ENCODE measurements at places on chromosomes 2 and 18.
A peak's percentile ranks its signal among the peaks of the same experiment; 100 is the strongest.

GRCh38 chr2:197647961-197648690, 27.3 kb downstream of the RFTN2 start:
- DNase-seq = no peak

DNA sequence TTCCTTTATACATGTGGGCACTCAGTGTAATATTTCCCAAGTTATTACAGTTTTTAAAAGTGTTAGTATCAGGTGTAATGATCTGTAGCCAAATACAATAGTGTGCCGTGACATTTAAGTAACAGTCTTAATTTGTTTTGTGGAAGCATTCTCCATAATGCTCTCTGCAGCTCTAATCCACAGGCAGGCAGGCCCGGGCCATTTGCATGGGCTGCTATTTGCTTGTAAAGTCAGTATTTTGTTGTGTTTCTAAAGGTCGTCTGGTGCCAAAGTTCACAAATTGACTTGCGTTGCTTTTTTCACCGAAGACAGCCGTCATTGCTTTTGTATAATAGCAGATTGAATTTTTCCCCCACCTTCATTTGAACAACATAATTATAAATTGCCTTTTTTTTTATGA, 153.0 kb downstream of the GBX2 start:
- no peak for DNase-seq

DNA sequence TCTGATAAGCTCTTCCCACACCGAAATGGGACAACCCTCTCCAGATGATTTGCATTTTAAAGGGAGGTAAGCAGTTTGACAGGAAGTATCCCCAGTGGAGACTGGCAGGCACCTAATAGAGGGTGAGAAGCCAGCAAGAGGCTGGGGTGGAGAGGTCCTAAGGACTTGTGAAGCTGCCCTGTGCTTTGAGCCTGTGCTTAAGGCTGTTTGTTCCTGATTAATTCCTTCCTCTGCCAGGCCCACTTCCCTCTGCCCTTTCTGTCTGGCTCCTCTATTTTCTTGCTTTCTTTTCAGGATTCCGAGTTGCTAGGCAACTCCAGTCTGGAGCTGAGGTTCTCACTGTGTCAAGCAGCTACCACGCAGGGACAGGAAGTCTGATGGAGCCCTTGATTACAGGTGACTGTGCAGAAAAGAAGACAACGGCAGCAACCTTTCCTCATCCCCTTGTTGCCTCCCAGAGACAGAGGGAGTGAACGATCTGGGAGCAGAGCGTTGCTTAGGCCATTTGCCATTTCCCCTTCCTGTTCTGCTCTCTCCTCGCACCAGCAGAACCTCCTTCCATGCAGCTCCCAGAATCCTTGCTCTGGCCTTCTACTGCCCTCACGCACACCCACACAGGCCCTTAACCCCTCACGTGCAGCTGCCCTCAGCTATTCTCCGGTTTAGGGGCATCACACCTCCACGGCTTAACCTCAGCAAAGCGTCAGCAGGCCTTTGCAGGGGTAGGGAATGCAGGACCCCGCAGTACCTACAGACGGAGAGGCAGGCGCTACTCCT, 103.6 kb upstream of the CELF4 start:
- no peak for DNase-seq

DNA sequence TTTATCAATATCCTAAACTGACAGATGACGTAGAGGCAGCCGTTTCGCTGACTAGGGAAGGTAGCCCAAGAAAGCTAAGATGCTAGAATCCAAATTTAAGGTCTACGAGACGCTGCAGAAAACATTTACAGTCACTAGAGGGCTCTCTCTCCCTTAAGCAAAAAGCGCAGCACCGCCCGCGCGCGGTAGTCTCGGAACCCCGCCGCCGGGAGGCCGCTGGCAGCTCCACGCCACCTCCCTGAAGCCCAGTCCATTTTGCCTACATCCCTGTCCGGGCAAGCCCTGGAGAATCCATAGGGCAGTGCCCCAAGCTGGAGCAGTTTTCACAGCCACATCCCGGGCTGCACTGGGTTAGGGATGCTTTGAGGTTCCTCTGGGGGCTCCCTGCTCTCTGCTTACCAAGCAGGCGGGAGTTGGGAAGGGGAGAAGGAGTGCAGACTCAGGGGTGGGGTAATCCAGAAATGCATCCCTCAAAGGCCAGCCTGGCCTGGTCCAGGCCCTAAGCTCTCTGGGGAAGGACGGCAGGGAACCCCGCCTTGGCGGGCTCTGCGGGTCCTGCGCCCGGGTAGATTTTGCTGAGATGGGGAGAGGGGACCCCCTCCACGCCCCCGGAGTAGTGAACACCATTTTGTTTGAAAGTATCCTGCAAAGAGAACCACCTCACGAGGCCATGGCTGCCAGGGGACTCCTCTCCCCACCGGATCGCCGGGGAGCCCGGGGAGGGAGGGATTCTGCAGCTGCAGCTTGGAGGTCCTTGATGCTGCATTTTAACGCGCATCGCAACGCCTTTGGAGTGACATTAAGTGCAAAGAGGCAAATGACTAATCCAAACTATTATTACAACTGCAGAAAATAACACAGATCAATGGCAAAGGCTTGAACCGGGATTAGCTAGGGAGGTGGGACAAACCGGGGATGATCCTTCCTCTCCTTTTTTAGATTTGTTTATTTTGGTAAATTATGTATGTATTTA, 1.3 kb upstream of the DPYSL5 start:
- peak; percentile 79 for DNase-seq

- no peak for DNase-seq
Observed at GRCh38 chr2:128467321-128467969, 148.8 kb upstream of the HS6ST1 start.

DNA sequence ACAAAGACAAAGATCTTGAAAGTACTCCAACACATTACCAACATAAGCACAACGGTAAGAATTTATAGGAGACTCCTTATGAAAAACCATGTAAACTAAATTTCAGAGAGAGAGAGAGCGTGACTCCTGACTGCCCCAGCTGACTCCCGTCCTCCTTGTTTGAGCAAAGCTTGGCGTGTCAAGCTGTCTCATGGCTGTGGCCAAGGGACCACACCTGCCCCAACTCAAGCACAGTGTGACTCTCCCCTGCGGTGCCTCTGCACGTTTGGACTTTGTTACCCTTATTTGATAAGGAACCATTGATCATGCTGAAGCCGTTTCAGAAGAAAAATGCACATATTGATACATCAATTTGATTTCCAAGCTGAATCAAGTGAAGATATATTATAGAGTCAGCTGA, 124.8 kb downstream of the COL6A3 start:
- DNase-seq = no peak

- DNase-seq = no peak
Observed at GRCh38 chr2:168913495-168913894, 12.4 kb downstream of the G6PC2 start.

GRCh38 chr2:236674238-236674637, 104.6 kb downstream of the ACKR3 start:
- no peak for DNase-seq

DNA sequence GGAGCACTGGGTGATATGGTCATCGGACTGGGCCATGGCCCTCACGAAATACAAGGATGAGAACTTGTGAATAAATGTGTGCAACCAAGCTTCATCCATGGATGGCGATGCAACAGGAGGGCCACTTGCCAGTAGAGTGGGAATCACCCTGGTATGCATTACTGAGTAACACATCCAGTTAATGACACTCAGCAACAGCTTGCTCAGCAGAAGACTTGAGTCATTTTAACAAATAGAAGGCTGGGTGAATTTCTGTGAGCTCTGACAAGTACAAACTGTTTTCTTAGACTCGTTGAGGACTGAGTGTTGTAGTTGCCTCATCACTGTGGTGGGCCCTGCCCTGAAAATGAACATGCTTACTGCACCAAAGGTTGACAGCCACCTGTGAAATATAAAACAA, 221.6 kb downstream of the NCKAP5 start:
- peak; percentile 79 for DNase-seq

DNA sequence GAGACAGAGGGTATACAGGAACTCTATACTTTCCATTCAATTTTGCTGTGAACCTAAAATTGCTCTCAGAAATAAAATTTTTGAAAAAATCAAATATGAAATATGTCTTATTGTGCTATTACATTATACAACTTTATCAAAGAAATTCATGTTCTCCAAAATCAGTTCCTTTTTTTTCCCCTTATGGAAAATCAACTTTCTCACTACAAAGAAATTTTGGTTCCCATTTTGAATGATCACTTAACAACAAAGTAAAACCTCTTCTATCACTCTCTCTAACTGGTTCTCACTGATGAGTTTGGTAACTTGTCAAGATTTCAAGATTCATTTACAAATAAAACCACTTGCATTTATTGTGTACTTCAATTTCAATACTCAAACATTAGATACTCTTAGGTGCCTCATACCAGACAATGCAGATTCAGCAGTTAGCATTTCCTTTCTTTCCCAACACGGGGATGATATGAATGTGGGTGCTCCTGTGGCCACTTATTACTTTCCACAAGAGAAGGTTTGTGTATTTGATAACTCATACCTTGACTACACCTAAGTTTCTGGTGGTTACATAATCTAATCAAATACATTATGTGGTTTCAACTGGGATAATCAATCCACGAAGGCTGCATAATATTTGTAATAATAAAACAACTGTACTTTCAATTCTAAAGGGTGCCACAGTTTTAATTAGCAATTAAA, 6.4 kb downstream of the PSME4 start:
- no peak for DNase-seq

GRCh38 chr2:107808959-107809358, 17.7 kb upstream of the RGPD4 start:
- no peak for DNase-seq

DNA sequence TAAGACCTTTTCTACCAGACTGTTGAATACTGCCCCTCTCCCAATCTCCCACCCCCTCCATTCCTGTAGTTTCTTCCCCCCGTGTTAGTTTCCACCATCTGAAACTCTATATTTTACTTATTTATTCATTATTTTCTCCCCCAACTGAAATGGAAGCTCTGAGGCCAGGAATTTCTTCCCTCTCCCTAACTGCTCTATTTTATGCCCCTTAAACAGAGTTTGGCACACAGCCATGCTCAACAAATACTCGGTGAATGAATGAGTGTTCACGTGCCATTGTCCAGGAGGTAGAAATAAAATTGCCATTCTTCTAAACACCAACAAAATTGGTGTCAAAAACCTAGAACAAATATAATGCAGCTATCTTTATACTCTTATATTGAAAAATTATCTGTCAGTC, 5.6 kb downstream of the ITGB1BP1 start:
- DNase-seq = no peak

DNA sequence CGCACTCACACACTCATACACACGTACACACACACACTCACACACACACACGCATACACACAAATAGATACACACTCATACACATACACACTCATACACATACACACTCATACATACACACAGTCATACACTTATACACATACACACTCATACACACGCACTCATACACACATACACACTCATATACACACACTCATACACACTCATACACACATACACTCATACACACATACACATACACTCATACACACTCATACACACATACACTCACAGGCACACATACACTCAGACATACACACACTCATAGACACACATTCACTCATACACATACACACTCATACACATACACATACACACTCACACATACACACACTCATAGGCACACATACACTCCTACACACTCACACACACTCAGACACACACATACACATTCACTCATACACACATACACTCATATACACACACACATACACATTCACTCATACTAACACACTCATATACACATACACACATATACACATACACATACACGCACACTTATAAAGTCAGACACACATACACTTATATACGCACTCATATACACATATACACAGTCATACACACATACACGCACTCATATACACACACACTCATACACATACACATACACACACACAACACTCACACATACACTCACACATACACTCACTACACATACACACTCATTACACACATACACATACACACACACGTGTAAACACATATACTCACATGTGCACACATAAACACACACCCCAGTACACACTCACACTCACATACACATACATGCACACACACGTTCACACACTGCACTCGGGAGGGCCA, 28.7 kb downstream of the KCNIP3 start:
- no peak for DNase-seq

DNA sequence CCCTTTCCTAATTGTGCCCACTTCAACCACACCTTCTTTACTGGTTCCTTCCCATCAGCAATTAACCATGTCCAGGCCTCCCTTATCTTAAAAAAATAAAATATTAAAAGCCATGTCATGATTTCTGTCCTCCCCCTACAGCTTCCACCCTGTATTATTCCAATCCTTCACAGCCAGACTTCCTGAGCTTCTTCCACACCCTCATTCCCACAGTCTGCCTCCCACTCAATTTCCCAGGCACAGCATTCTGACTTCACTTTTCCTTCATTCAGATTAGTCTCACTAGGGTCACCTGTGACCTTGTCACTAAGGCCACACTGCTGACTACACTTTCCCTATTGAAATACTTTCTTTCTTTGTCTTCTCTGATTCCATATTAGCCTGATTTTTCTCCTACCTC, 159.4 kb downstream of the DIS3L2 start:
- DNase-seq = no peak

- DNase-seq = peak; percentile 83
Observed at GRCh38 chr18:57789090-57789489, 14.0 kb downstream of the ATP8B1 start.

DNA sequence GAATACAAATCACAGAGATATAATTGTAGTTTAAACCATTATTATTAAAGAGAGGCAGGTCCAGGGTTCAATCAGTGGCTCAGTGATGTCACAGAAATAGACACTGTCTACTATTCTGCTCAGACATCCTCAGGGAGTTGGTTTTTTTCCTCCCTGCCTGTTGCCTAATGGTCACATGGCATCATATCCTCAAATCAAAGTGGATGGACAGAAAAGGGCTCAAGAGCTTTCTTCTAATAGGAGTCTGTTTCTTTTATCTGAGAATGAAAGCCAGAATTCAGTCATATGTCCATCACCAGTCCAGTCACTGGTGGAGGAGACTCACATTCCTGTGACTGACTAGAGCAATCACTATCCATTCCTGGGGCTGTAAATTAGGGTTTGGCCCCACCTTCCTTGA, 27.9 kb upstream of the EPC2 start:
- no peak for DNase-seq
